ENCODE measurements at places on chromosomes 2 and 18. TPM values are rescaled to one million over a fixed set of nuclear protein-coding genes. Genes with fewer than 3 reads are reported as not detected.

Gene SCYGR4
- total RNA-seq: not detected

Gene OSBPL6
- total RNA-seq: 3.0 TPM

Gene ABHD1
- 0.31 TPM for total RNA-seq

Gene HOXD13
- total RNA-seq: not detected

Gene RNU2-63P
- total RNA-seq: 6.9 TPM

Gene SLC11A1
- total RNA-seq: not detected

- H3K27ac ChIP-seq: no peak overlapping the region
- H3K4me3 ChIP-seq: no peak overlapping the region
- H3K4me1 ChIP-seq: no peaks in the 10 kb centered on the region
Observed at GRCh38 chr2:239177908-239178307, 222.9 kb downstream of the HDAC4 start.

DNA sequence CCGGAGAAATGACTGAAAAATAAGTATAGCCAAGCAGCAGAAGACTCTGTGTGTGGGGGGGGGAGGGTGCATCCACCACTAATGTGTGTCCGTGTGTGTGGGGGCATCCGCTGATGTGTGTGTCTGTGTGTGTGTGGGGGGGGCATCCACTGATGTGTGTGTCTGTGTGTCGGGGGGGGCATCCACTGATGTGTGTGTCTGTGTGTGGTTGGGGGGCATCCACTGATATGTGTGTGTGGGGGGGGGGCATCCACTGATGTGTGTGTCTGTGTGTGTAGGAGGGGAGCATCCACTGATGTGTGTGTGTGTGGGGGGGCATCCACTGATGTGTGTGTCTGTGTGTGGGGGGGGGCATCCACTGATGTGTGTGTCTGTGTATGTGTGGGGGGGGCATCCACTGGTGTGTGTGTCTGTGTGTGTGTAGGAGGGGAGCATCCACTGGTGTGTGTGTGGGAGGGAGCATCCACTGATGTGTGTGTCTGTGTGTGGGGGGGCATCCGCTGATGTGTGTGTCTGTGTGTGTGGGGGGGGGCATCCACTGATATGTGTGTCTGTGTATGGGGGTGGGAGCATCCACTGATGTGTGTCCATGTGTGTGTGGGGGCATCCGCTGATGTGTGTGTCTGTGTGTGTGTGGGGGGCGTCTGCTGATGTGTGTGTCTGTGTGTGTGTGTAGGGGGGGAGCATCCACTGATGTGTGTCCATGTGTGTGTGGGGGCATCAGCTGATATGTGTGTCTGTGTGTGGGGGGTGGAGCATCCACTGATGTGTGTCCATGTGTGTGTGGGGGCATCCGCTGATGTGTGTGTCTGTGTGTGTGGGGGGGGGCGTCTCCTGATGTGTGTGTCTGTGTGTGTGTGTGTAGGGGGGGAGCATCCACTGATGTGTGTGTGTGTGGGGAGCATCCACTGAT lies 125.0 kb downstream of the NFATC1 start:
- no peak for DNase-seq
- H3K4me1 ChIP-seq: peaks cover 27% of the 10 kb centered on the region
- no peak overlapping the region for H3K27ac ChIP-seq
- H3K4me3 ChIP-seq: no peak overlapping the region
- peaks cover 5% of the 10 kb centered on the region for H3K27me3 ChIP-seq

- H3K36me3 ChIP-seq: no peaks in the 10 kb centered on the region
- H3K4me3 ChIP-seq: no peak overlapping the region
- H3K4me1 ChIP-seq: no peaks in the 10 kb centered on the region
- H3K27me3 ChIP-seq: no peaks in the 10 kb centered on the region
Observed at GRCh38 chr2:224982226-224982625, 60.0 kb downstream of the DOCK10 start.

DNA sequence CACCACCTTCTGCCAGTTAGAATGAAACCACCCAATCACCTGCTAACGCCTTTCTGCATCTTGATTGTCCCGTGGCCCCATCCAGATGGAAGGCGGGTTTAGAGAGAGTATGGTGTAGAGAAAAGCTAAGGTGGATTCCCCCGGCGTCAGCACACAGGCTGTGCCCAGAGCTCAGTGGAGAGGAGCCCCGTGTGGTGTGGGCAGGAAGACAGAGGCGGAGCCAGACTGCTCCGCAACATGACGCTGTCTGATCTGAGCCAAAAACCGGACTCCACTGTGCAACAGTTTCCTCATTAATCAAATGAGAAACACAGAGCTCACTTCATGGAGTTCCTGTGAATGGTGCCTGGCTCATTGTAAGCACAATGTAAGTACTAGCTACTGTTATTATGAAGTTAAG lies 448.1 kb upstream of the SMIM21 start:
- no peaks in the 10 kb centered on the region for H3K27me3 ChIP-seq
- DNase-seq: no peak
- peaks cover 3% of the 10 kb centered on the region for H3K4me1 ChIP-seq
- H3K27ac ChIP-seq: no peak overlapping the region
- no peak overlapping the region for H3K4me3 ChIP-seq

- DNase-seq: no peak
- H3K36me3 ChIP-seq: peaks cover 5% of the 10 kb centered on the region
- no peaks in the 10 kb centered on the region for H3K27me3 ChIP-seq
Observed at GRCh38 chr2:12797815-12798214, 81.1 kb downstream of the TRIB2 start.

GRCh38 chr2:24332791-24333540 lies 27.4 kb downstream of the ITSN2 start:
- peak overlapping the region; percentile 90 for H3K27ac ChIP-seq
- peaks cover 52% of the 10 kb centered on the region for H3K4me1 ChIP-seq
- DNase-seq: no peak
- no peaks in the 10 kb centered on the region for H3K36me3 ChIP-seq

- H3K27me3 ChIP-seq: peaks cover 2% of the 10 kb centered on the region
- no peak overlapping the region for H3K27ac ChIP-seq
- H3K36me3 ChIP-seq: no peaks in the 10 kb centered on the region
- no peak for DNase-seq
- H3K4me1 ChIP-seq: no peaks in the 10 kb centered on the region
Observed at GRCh38 chr18:12895014-12895413, 11.0 kb upstream of the PTPN2 start.

GRCh38 chr2:134306521-134306920 lies 52.6 kb downstream of the MGAT5 start:
- H3K36me3 ChIP-seq: no peaks in the 10 kb centered on the region
- H3K27me3 ChIP-seq: no peaks in the 10 kb centered on the region
- peak overlapping the region; percentile 61 for H3K27ac ChIP-seq
- H3K4me3 ChIP-seq: no peak overlapping the region
- H3K4me1 ChIP-seq: peaks cover 42% of the 10 kb centered on the region

DNA sequence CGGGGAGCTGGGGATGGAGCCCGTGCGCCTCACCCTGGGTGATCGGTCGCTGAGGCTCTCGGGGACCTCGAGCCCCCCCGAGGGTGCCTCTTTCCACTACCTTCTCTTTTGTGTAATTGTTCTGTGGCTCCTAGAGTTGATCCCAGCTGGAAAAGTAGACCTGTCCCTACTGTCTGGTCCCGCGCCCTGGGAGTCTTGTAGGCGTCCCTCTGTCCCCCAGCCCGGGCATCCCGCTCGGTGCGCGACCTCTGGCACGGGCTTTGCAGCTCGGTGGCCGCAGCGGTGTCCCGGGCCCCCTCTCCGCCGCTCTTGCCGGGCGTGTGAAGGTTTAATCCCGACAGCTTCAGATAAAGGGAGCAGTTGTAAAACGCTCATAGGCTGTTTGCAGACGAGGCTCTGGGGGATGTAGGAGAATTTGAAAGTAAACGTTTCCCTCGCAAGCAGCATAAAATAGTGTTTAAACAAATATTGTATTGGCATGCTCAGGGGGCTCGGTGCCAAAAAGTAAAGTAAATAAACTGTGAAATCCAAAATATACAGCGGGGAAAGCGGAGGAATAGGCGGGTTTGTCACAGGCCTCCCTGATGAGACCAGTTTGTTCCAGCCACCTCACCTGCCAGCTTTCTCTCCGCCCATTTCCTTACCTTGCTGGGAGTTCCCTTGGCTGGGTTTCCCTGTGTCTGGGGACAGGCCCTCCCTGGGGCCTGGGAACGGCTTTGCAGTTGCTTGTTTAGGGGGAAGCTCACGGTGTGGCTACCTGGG lies 1.9 kb downstream of the GLI2 start:
- H3K4me1 ChIP-seq: peaks cover 36% of the 10 kb centered on the region
- H3K27me3 ChIP-seq: peaks cover 16% of the 10 kb centered on the region
- peak overlapping the region; percentile 79 for H3K4me3 ChIP-seq
- DNase-seq: no peak
- no peak overlapping the region for H3K27ac ChIP-seq
- no peaks in the 10 kb centered on the region for H3K36me3 ChIP-seq

DNA sequence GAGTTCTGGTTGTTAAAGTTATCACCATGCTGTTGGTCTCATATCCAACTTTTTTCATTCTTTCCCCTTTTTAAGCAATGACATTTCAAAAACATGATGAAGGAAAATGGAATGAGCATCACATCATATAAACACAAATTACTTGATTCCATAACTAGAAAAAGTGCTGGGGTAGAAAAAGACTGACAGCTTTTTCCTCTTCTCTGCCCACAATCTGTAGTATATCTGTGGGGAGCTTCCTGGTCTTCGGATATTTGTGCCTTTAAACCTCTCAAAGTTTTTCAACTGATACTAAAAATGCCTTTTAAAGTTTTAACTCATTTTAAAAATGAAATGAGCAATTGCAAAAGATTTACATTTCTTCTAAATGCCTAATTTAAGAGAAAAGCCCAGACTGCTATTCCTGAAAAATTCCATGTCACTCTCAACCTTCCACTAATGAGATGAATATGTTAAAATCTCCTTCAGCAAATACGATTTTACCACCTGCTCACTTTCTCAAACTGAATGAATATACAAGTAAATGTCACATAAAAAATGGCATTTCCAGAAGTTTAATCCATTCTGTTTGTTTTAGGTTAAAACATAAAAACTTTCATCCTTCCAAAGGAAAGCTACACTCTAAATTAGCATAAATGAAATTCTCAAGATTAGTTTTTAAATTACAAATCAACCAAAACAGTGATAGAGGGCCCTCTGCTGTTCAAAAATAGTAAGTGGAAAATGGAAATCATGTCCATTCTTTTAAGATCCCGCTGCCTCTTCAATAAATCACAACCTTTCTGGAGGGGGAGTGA lies 2.1 kb downstream of the DNAH7 start:
- H3K27me3 ChIP-seq: peaks cover 3% of the 10 kb centered on the region
- no peak overlapping the region for H3K4me3 ChIP-seq
- DNase-seq: no peak
- no peaks in the 10 kb centered on the region for H3K36me3 ChIP-seq

- DNase-seq: peak; percentile 24
- no peak overlapping the region for H3K27ac ChIP-seq
- H3K4me3 ChIP-seq: no peak overlapping the region
- H3K27me3 ChIP-seq: no peaks in the 10 kb centered on the region
- H3K4me1 ChIP-seq: no peaks in the 10 kb centered on the region
- H3K36me3 ChIP-seq: no peaks in the 10 kb centered on the region
Observed at GRCh38 chr18:34122724-34123334, 101.9 kb downstream of the NOL4 start.

DNA sequence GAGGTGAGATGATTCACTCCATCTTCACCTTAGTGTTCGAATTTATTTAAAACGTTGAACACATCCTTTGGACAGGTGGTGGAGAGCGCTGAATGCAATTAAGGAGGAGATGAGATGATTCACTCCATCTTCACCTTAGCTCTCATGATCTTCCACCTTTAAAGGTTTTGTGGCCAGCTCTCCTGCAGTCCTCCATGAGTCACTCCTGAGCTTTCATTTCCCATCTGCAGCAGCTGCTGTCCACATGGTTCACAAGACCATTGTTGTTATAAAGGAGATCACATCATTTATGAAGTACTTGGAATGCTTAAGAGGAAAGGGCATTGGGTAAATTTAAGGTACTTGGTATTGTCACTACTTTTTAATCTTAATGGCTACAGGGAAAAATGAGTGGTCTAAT lies 298.5 kb downstream of the PAX3 start:
- H3K4me1 ChIP-seq: peaks cover 2% of the 10 kb centered on the region
- no peaks in the 10 kb centered on the region for H3K36me3 ChIP-seq
- DNase-seq: no peak
- no peak overlapping the region for H3K4me3 ChIP-seq
- peaks cover 4% of the 10 kb centered on the region for H3K27me3 ChIP-seq

DNA sequence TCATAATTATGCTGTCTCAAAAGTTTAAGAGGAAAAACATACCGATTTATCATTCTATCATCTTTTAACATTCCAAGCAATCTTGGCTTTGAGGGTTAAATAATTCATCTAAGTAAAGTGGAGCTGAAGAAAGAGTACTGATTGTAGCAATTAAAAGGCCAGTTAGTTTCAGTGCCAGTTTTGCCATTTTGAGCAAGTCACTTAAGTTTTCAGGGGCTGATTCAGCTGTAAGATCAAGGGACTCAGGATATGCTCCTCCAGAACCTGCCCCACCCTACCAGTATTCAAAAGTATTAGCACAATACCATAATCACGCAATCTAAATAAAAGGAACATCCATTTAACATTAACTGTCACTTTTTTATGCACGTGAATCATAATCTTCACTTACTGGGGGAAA lies 1.9 kb downstream of the SS18 start:
- DNase-seq: no peak
- no peak overlapping the region for H3K27ac ChIP-seq
- peaks cover 7% of the 10 kb centered on the region for H3K27me3 ChIP-seq
- peaks cover 17% of the 10 kb centered on the region for H3K4me1 ChIP-seq
- no peaks in the 10 kb centered on the region for H3K36me3 ChIP-seq

- no peak overlapping the region for H3K4me3 ChIP-seq
- H3K36me3 ChIP-seq: no peaks in the 10 kb centered on the region
- no peak overlapping the region for H3K27ac ChIP-seq
- no peak for DNase-seq
- H3K27me3 ChIP-seq: peaks cover 1% of the 10 kb centered on the region
Observed at GRCh38 chr2:129801575-129801974, 177.9 kb upstream of the RAB6C start.

GRCh38 chr18:29560270-29560669 lies 1383.3 kb upstream of the CDH2 start:
- no peaks in the 10 kb centered on the region for H3K4me1 ChIP-seq
- H3K27me3 ChIP-seq: no peaks in the 10 kb centered on the region
- H3K36me3 ChIP-seq: no peaks in the 10 kb centered on the region
- no peak overlapping the region for H3K4me3 ChIP-seq
- no peak overlapping the region for H3K27ac ChIP-seq

DNA sequence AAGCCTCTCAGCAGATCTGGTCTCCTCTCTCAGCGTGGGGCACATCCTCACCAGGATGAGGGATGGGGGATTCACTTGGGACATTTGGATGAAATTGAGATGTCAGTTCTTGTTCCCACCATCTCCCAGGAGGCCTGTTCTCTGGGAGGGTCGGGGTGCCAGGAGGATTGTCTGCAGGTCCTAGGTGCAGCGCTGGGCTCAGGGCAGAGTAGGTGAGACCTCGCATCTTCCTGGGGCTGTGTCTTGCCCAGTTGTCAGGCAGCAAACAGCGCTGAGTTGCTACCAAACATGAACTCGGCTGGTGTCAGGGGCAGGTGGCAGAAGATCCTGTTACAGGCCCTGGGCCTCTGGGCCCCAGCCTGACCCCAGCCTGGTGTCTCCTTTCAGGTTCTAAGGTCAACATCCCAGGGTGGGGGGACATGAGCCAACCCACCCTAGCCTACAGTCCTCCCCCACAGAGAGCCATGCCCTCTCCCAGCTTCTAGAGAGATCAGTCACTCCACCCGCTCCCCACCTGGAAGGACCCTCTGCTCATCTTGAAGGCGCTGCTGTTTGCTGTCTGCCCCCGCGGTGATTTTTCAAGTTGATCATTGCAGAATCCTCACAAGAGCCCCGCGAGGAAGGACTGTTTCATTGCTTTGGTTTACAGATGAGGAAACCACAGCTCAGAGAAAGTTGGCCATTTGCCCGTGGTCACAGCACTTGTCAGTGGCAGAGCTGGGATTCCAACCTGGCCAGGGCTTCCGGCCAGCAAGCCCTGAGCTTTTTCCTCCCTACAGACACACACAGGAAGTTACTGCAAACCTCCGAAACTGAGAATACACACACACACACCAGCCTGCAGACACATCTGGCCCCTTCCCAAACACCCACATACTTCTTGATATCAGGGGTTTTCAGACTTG lies 83.9 kb downstream of the STPG4 start:
- no peak for DNase-seq
- H3K4me1 ChIP-seq: peaks cover 33% of the 10 kb centered on the region
- H3K4me3 ChIP-seq: no peak overlapping the region
- peaks cover 5% of the 10 kb centered on the region for H3K36me3 ChIP-seq
- H3K27ac ChIP-seq: peak overlapping the region; percentile 82
